ENCODE measurements at places on chromosomes 4 and X.
A peak's percentile ranks its signal among the peaks of the same experiment; 100 is the strongest.

- peak; percentile 40 for DNase-seq
These were observed 2.2 kb downstream of the NHS start for GRCh38 chrX:17377091-17377717.

GRCh38 chrX:118495061-118495921 is at the start of gene DOCK11:
Gene DOCK11, plus strand, starts transcription at chrX:118495815. Its CDS starts 157 bp downstream, at chrX:118495972.
- DNase-seq, result peak; percentile 89

GRCh38 chr4:82362565-82362964 is 11.2 kb downstream of the HNRNPD start:
- no peak for DNase-seq

DNA sequence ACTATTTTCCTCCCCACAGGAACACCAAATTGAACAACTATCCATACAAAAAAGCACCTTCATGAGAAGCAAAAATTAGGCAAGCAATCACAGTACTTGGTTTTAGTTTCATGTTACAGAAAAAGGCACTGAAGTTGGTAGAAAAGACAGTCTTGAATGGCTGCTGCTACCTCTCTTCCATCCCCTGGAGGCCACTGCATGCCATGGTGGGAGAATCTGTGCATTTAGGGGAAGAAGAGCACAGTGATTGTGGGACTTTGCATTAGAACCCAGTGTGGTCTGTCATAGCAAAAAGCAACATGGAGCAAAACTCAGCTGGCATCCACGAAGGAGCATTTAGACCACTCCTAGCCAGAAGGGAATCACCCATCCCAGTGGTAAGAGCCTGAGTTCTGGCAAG is 941.9 kb downstream of the PCDH18 start:
- DNase-seq, result no peak

DNA sequence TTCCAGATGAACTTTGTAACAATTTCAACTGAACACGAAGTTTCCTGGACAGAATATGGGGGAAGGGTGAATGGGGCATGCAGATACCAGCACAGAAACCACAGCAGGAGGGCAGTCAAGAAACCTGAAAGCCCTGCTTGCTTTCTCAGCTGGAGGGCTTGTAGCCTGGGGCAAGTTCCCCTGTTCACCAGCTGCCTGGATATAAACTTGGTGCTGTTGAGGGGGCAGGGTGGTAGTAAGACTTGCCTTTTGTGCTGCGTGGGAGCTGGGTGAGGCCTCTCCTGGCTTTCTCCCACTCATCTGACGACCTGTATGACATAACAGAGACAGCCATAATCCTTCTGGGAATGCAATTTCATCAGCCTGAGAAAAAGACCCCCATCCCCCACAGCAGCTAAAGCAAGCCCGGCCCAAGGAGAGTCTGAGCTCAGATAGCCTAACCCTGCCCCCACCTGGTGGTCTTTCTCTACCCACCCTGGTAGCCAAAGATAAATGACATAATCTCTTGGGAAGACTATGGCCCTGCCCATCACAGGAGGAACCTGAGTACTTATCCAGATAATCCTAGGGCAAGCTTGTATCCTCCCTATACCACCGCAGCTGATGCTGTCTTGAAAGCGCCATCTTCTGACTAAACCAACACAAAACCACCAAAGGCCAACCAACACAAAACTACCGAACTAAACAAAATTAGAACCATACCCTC is 234.3 kb downstream of the LAS1L start:
- no peak for DNase-seq

DNA sequence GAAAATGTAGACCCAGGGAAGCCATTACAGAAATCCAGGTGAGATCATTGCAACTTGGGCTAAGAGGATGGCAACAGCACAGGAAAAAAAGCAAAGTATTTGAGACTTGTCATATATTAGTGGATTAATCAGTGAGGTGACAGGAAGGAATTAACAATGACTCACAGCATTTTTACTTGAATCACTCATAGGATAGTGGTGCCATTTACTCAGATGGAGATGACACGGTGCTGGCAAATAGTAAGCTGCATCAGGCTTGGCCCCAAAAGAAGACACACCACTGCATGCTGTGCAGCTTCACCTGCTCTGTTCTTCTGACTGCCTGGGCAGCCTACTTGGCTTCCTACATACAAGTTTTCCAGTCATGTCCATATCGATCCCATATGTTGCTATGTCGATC is 144.8 kb downstream of the FRYL start:
- peak; percentile 41 for DNase-seq

DNA sequence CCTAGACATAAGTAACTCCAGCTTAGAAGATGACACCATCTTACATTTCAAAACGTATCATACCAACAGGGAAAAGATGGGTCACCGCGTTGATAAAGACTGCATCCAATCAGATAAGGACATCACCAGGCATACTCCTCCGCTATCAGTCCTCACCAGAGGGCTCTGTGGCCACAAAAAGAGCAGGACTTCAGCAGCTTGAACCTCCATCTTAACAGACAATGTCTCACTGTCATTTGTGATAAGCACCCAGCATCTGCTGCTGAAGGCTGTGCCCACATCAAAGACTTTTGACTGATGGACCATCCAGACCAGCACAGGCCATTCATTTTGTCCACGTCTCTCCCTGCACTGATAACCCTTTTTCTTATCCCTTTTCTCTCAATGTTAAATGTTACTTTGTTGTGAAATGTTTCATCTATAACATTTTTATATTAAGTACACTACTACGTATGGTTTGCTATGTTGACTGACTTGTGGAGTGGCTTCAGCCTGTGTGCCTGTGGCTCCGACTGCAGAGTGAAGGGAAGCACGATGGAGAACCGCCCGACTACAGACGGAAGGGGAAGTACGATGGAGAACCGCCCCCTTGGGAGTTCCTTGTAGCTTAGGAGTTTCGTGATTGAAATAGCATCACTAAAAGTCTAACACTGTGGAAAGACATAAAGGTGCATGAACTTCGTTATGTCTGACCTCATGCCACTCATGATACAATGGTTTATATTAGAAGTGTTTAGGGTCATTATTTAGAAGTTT is 595.4 kb upstream of the AGA start:
- DNase-seq, result no peak

DNA sequence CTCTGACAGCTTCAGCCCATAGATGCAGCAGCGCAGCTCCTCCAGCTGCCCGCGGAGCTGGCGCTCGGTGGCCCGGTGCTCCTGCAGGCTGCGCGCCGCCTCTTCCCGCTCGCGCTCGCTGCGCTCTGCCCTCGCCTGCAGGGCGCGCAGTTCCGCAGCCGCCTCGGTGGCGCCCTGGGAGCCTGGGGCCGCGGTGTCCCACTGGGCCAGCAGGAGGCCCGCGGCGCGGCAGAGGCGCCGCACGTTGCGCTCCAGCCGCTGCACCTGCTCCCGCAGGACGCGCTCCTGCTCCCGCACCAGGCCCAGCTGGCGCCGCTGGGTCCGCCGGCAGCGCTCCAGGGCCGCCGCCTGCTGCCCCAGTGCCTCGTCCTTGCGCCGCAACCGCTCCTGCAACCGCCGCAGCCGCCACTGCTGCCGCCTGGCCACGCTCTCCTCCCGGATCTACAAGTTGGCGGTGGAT is 10.1 kb downstream of the C4orf50 start:
- peak; percentile 31 for DNase-seq

GRCh38 chrX:28177202-28177601 is 196.0 kb upstream of the DCAF8L1 start:
- DNase-seq, result no peak

Measured in common myeloid progenitor, CD34-positive (primary cell).